NCI-H2171 treated with DMSO at 0.1 percent for 48 hours (cell line): ENCODE measurements at places on chromosomes 1 and 21.

- no peak for DNase-seq
These were observed 73.2 kb downstream of the FHAD1 start for GRCh38 chr1:15320267-15320666.

GRCh38 chr1:151760597-151761385, 2.5 kb downstream of the MRPL9 start:
- no peak for DNase-seq

GRCh38 chr21:34126269-34126668, 52.9 kb downstream of the MRPS6 start:
- no peak for DNase-seq

DNA sequence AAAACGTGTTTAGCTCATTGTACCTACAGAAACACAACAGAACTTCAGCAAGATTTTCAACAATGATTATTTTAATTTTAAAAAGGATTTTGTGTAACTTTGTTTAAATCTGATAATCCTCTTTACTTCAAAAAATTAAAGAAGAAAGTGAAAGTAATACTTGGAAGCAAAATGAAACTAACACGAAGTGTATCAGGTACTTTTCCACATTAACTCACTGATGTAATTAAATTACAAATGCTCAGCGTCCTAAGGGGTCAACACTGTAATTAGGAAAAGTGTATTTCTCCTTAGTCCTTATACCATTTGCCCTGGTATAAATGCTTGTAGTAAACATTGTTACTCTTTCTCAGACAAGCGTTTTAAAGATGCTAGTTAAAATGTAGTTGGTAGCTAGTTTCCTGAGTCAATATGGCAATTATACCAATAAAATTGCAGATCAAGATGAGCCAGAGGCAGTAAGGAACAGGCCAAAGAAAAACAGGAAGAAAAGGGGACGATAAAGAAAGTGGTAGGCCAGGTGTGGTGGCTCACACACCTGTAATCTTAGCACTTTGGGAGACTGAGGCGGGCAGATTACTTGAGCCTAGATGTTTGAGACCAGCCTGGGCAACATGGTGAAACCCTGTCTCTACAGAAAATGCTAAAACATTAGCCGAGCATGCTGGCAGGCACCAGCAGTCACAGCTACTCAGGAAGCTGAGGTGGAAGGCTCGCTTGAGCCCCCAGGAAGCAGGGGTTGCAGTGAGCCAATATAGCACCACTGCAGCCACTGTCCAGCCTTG, 553.0 kb downstream of the SMYD3 start:
- no peak for DNase-seq

DNA sequence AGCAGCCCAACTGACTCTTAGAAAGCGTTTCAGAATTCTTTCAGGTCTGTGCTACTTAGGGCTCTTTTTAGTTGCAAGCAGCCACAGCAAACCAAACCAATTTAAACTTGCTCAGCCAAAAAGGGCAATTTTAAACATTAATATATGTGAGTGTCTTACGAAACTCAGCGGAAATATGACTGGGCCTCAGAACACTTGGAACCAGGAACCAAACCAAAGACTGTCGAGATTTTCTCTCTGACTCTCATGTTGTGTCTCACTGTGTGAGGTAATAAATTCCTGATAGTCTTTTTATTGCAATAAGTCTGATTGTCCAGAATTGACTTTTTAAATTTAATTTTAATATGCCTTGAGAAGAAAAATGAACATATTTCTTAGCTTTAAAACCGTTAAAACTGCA, 122.3 kb downstream of the SYF2 start:
- DNase-seq = no peak

- DNase-seq = no peak
These were observed 73.6 kb upstream of the LYST start for GRCh38 chr1:235940285-235940684.

DNA sequence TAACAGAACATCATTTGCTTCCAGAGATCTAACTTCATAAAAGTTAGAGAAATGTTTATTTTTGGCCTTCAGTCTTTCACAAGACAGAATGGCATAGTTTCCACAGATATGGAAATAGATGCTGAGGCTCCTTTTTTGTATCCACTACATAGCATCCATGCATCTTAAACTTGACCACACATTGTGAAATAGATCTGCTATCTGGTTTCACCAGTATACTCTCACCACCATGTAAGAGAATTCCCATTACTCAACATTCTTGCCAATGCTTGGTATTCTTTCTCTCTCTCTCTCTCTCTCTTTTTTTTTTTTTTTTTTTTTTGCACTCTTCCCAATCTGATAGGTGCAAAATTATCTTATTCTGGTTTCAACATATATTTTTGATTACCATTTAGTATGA, 52.1 kb upstream of the PRMT6 start:
- DNase-seq = no peak

- DNase-seq = no peak
These were observed 1535.2 kb downstream of the PLA2G4A start for GRCh38 chr1:188363943-188364342.

- no peak for DNase-seq
These were observed 43.3 kb downstream of the RASAL2 start for GRCh38 chr1:178137238-178137637.

DNA sequence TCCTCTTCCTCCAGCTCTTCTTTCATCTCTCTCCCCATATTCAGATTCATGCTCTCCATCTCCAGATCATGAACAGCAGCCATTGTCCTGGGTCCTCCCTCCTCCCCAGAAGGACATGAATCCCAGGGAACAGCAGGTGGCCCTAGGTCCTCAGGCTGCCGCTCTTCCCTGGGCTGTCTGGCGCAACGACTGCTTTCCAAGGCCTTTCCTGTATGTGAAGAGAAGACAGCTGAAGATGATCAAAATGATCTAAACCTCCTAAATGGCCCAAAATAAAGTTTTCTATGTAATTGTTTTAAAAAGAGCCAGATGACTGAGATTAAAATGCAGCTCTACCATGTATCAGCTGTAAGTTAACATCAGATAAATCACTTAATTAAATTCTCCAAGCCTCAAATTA, 22.5 kb downstream of the RHBDL2 start:
- DNase-seq = no peak

DNA sequence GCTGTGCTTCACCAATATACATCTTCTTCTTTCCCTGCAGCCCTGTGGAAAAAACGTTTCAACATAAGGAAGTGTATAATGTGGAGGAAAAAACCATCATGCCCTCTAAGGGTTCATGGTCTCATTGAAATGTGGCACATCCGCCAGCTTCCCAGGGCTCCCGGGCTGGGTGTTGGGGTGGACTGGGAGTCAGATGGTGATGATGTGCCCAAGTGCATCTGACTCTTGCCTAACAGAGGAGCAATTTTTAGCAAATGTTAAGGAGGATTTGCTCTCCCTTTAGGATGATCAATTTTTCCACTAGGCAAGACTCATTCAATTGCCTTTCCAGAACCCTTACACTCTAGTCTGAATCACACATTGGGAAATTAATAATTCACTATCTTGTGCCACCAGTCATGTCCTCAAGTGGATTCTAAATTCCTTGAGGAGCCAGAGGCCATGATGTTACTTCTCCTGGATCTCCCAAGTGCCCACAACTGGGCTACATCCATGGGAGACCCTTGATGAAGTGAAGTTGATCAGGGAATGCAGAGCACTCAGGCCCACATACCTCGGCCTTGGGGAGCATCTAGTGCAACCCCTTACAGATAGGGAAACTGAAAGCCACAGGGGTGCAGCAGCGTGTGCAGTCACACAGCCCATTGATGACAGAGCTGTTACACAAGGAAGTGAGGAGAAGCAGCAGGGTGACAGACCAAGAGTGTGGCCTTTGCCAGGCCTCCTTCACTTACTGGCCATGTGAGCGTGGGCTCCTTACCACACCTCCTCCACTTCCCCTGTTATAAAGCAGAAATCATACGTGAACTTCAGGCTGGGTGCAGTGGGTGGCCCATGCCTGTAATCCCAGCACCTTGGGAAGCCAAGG, 100.0 kb upstream of the SLC44A3 start:
- DNase-seq = no peak

GRCh38 chr1:221022331-221022730, 143.1 kb downstream of the HLX start:
- no peak for DNase-seq

GRCh38 chr1:179777731-179778130, 34.6 kb downstream of the FAM163A start:
- DNase-seq = no peak
